Osteoblast (primary cell): ENCODE measurements at places on chromosomes 13 and 19. TPM values are rescaled to one million over a fixed set of nuclear protein-coding genes. Genes with fewer than 3 reads are reported as not detected.

GRCh38 chr19:51784922-51785690 is 9.9 kb upstream of the FPR3 start:
- no peak for DNase-seq

GRCh38 chr13:29903543-29903942 is 53.1 kb upstream of the UBL3 start:
- no peak for DNase-seq

GRCh38 chr19:40144151-40144550 is 47.1 kb upstream of the MAP3K10 start:
- no peak for DNase-seq

DNA sequence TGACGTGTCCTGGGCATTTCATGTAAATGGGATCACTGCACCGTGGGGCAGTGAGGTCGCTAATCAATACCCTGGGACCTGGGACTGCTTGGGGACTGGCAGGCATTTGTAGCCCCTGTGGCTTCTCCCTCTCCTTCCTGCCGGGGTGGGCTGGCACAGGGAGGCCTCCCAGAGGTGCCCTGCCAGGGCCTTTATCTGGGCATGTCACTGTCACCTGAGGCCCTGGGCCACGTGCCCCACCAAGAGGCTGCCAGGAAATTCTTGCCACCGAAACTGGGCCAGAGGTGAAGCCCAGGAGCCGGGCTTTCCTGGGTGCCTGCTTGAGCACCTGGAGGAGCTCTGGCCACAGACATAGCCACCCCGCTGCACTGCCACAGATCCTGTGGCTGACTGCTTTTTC is 1.8 kb upstream of the NMRK2 start:
- peak; percentile 55 for DNase-seq

GRCh38 chr13:52670726-52671125 is 18.1 kb downstream of the SUGT1 start:
- no peak for DNase-seq

DNA sequence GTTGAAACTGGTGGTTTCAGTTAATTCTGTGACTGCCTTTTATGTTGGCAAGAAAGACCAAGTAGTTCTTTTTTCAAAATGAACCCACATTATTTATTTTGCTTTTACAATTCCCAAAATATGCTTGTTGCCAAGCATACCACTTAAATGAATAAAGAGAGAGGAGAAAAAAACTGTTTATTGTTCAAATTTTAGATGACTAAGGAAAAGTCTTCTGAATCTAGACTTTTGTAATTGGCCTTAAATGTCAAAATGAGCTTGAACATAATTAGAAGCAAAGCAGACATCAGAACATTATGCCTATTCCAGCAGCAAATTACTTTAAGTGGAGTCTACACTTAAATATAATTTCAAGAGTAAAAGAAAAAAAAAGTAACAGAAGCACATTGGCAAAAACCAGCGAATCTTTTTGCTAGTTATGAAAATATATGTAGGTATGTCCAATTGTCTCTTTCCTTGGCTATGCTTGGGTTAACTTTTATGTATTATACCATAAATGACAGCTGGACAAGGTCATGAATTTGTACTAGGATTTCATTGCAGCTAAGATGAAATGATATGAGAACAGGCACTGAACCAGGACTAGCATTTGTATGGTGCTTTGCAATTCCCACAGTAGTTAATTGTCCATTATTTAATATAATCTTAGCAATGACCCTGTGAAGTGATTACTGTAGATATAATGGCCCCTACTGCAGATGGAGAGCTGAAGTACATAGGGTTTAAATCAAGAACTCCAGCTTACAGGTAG is 211.9 kb downstream of the NALCN start:
- DNase-seq = peak; percentile 1

GRCh38 chr19:28940751-28941500 is 272.0 kb downstream of the UQCRFS1 start:
- no peak for DNase-seq

DNA sequence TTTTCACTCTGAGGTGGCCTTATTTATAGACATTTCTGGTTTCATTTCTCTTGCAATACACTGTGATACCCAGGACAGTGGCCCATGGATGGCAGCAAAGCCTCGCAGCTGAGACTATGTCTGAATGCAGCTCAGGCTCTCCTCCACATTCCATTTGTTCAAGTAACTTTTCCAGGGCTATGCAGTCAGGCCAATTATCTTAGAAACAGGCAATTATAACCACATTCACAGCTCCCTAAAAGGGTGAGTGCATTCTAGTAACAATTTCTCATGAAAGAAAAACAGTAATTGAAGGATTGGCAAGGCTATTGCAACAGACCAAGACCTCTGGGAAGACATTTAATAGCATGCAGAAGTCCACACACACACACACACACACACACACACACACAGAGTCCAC is 264.0 kb downstream of the TBC1D4 start:
- peak; percentile 43 for DNase-seq

- DNase-seq = peak; percentile 100
These were observed 10.0 kb downstream of the CFD start for GRCh38 chr19:869245-870177.

DNA sequence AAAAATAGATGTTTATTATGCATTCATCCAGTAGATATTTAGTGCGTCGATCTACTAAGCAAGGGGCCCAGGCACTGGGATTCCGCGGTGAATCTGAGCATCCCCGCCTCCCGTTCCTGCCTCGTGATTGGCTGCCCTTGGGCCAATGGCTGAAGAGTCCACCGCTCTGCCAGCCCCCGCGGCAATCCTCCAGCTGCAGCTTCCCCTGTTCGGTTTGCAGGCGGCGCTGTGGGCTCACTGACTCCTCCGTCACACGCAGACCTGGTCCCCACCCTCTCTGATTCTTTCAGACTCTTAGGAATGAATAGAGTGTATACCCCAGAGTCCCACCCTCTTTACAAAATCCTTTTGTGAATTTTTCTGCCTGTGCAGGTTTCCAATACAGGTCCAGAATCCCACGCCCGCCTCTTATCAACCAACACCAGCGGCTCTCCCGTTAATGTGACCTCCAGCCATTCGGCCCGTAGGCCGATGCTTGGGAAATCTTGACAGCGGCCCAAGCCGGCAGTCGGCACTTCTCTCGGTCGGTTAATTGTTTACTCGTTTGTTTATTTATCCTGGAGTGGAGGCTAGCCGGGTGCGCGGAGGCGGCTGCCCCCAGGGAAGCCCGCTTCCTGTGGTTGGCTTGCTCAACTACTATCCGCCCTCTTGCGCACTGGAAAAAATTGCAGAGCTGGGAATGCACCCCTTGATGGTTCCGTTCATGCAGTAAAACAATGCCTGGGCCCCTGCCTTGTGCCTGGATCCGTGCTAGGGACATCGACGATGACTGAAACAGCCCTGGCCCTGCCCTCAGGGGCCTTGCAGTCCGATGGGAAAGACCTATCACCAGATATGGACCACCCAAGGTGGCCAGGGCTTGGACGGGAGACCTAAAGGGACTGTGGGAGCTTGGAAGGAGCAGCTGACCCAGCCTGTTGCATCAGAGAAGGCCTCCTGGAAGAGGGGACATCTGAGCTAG is 4.5 kb upstream of the ARHGAP35 start:
- peak; percentile 98 for DNase-seq

GRCh38 chr19:58372311-58373133 is 8.3 kb downstream of the ZNF837 start:
- peak; percentile 66 for DNase-seq

DNA sequence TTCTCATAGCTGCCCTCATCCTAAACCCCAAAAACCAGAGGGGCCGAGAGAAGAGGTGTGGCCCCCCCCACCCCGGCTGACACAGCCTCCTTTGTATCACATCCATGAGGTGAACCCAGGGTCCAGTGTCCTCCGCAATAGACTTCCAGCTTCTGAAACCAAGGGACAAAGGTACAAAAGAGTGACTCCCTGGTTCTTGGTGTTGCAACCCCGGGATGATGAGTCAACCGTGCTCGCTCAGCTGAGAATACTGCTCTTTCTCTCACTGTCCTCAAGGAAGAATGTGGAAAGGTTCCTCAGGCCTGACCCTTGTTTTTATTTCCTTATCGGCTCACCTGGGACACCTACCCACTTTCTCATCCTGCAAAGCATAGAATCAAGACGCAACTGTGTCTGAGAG is 5.5 kb downstream of the SLC15A1 start:
- no peak for DNase-seq

GRCh38 chr13:74338341-74338740 is 204.1 kb upstream of the KLF12 start:
- no peak for DNase-seq

- no peak for DNase-seq
These were observed 23.8 kb upstream of the MEDAG start for GRCh38 chr13:30882026-30882850.

DNA sequence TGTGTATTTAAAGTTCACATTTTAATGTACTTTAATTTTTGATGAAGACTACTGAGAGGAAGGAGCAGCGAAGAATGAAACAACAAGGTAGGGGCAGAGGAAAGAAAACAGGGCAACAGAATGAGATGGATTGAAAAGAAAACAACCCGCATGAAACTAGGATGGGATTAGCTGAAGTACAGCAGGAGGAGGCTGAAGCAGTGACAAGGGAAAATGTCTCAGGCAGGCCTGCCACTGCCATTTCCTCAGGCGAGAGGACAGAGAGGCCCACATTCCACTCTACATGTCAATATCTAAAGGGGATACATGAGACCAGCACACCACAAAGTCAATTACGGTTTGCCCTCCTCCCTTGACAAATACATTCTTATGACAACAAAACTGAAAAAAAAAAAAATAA is 1703.2 kb downstream of the EFNB2 start:
- DNase-seq = no peak

DNA sequence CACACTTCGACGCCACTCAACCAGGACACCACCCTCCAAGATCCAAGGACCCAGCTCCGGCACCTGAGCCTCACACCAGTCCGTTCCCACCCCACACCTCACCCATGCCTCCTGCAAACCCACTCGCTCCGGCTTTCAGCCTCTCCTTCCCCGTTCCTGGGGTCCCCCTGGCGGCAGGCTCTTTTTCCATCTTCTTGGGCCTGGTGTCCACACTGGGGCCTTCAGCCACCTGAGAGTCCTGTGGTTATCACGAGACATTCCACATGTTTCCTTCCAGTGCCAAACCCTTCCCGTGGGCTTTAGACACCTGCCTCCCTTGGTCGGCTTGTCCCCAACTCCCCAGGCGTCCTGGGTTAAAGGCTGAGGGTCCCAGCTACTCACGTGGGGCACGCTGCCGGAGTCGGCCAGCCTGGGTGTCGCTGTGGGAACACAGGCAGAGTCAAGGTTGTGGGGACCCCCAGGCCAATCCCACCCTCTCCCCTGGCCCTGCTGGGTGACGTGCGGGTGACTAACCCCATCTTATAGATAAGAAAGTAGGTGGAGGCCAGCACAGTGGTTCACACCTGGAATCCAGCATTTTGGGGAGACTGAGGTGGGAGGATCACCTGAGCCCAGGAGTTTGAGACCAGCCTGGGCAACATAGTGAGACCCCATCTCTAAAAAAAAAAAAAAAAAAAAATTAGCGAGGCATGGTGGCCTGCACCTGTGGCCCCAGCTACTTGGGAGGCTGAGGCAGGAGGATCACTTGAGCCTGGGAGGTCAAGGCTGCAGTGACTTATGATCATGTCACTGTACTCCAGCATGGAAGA is 1.9 kb downstream of the JSRP1 start:
- peak; percentile 96 for DNase-seq

DNA sequence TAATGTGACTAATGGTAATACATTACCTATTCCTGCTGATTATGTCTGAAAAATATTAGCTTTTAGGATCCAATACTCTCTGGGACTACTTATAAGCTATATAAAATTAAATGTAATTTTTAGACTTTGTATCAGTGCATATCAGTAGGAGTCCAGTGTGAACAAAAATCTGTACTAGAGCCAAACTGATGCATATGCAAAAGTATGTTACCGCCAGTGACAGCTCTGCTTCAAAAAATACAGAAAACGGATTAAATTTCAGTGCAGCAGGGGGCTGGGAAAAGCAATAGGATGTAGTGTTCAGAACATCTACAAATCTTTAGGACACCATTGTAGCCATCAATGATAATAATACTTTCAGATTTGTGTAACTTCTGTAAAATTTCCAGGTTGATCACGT is 385.5 kb downstream of the DACH1 start:
- no peak for DNase-seq

DNA sequence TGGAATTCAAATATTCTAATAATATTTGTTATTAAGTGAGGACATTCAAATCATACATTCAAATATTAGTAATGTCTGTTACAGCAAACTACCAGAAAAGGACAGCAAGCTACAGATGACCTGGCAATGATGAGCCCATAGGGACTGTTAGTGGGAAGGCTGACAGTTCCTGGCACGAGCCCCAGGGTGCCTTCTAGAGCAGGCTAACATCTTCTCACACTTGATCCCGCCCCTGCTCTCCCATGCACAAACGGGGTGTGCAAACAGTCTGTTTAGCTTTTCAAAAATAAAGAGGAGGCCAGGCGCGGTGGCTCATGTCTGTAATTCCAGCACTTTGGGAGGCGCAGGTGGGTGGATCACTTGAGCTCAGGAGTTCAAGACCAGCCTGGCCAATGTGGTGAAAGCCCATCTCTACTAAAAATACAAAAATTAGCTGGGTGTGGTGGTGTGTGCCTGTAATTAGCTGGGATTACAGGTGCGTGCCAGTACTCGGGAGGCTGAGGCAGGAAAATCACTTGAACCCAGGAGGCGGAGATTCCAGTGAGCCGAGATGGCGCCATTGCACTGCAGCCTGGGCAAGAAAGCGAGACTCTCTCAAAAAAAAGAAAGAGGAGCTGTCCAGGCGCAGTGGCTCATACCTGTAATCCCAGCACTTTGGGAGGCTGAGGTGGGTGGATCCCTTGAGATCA is 9.6 kb upstream of the GARRE1 start:
- no peak for DNase-seq

GRCh38 chr13:20713751-20714150 is 10.3 kb downstream of the IL17D start:
- peak; percentile 92 for DNase-seq

GRCh38 chr19:23597661-23598060 is 89.4 kb downstream of the ZNF675 start:
- DNase-seq = no peak

- peak; percentile 62 for DNase-seq
These were observed 919 bp downstream of the VAV1 start for GRCh38 chr19:6773323-6773931.

DNA sequence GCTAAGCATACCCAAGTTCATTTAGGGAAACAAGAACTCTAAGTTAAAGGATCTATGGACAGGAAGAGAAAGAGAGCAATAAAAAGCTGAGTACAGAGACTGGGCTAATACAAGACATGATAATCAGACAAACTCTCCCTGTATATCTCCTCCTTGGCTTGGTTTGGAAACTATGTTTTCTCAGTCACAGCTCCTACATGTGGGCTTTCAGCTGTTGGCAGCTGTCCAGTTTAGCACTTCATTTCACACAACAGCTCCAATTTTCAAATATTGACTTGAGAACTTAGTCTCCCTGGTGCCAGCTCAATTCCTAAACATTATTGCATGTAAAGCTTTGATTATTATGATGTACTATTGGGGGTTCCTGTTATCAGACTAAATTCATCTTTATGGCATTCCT is 222.8 kb upstream of the OBI1 start:
- DNase-seq = no peak

GRCh38 chr13:92259523-92259922 is 861.1 kb downstream of the GPC5 start:
- no peak for DNase-seq

GRCh38 chr19:48683349-48683748 is 10.5 kb upstream of the NTN5 start:
- peak; percentile 76 for DNase-seq

The CYP2A6 gene
- total RNA-seq = not detected in 2 replicates

The LIN7B gene
- total RNA-seq = 5.6 and 6.2 TPM in 2 replicates

The PPP1R13L gene
- 6.9 and 8.5 TPM in 2 replicates for total RNA-seq

The F10 gene
- 0.29 TPM in 1 of 2 replicates, not detected in the other for total RNA-seq

The FREM2 gene
- not detected in 2 replicates for total RNA-seq

The ZSWIM9 gene
- total RNA-seq = 1.5 and 2.2 TPM in 2 replicates

The TRPC4 gene
- total RNA-seq = 8.3 and 9.8 TPM in 2 replicates

The ADAMTS10 gene
- total RNA-seq = 49.6 and 56.3 TPM in 2 replicates

The TIMM29 gene
- 31.8 and 34.8 TPM in 2 replicates for total RNA-seq
